Fibroblast of skin of left quadriceps (primary cell): ENCODE measurements at places on chromosomes 6 and 20.

GRCh38 chr6:46961232-46961631 is 39.5 kb upstream of the ADGRF5 start:
- no peak for DNase-seq

DNA sequence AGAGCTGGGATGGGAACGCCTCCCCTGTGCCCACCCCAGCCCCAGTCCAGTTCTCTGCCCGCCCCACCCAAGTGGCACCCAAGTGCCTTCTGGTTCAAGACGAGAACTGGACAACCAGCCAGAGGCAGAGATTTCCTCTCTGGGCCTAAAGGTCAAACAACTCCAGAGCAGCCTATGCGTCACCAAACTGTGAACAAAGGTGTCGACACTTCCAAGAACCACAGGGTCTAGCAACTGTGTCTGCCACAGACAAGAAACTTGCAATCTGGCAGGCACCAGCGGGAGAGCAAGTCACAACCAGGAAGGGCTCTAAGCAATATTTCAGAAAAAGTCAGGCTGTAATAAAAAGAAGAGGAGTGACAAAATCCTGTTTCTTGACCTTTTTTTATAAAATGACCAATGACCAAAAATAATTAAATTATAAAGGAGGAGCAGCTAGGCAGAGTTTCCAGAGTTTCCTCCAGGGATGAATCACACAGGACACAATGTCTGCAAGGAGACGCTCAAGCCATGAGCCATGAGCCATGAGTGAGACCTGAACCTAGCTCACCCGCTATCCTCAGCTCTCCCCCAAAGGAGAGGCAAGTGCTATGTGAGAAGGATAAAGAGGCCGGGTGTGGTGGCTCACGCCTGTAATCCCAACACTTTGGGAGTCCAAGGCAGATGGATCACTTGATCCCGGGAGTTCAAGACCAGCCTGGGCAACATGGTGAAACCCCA is 11.1 kb downstream of the EDEM2 start:
- no peak for DNase-seq

DNA sequence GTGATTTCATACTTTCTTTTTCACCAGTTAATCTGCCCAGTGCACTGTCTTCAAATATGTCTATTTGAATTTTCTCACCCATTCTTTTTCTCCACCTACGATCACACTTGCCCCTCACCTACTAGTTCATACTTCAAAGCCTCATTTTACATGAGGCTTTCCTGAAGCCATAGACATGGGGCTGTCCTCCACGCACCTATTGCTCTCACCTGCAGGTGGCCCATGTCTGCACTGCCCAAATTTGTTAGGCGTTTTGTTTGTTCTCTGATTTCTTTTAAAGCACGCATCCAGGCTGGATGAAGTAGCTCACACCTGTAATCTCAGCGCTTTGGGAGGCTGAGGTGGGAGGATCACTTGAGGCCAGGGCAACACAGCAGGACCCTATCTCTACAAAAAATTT is 106.8 kb upstream of the RIPOR2 start:
- no peak for DNase-seq

DNA sequence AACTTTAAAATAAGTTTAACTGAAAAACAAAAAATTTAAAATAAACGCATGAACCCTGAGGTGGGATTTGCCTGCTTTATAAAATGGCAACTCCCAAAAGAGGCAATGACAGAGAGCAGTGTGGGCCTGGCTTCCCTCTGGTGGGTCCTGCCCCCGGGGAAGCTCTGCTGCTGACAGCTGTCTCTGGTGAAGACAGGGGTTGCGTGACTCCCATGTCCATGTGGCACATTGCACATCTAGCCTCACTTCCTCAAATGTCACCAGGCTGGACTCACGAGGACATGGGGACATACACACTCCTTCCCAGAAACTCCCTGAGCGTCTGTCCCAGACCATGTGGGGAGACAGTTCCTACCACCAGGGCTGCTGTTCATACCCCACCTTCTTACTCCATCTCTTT is 66.2 kb downstream of the ABHD12 start:
- no peak for DNase-seq

GRCh38 chr6:37008484-37009465 is 3.3 kb downstream of the FGD2 start:
- no peak for DNase-seq

- peak; percentile 80 for DNase-seq
Observed at GRCh38 chr6:149563203-149563927, 2.8 kb upstream of the GINM1 start.

- DNase-seq = no peak
Observed at GRCh38 chr6:22670605-22671004, 101.2 kb downstream of the HDGFL1 start.

GRCh38 chr20:42380287-42380686 is 762.1 kb upstream of the CHD6 start:
- DNase-seq = no peak

DNA sequence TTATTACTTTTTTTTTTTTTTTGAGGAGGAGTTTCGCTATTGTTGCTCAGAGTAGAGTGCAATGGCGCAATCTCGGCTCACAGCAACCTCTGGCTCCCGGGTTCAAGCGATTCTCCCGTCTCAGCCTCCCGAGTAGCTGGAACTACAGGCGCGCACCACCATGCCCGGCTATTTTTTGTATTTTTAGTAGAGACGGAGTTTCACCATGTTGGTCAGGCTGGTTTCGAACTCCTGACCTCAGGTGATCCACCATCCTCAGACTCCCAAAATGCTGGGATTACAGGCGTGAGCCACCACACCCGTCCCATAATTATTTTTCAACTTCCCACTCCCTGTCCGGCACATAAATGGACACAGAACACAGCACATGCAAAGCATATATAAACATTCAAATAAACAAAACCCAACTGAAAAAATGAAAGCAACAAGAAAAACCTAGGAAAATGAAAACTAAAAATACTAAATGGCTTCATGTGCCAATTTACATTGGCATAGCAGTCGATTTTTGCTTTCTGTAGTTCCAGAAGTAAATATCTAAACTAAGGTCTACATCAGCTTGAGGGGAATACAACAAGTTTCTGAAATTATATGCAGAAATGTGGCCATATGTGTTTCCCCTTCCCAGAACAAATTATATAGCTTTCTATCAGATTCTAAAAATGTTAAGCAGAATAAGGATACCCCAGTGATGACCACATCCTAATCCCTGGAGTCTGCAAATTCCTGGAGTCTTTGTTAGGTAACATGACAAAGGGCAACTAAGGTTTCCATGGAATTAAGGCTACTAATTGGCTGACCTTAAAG is 113.9 kb downstream of the HFE start:
- DNase-seq = no peak

GRCh38 chr6:152091851-152092341 is 284.4 kb downstream of the ESR1 start:
- no peak for DNase-seq

- peak; percentile 95 for DNase-seq
Observed at GRCh38 chr6:134908906-134909516, 40.9 kb downstream of the ALDH8A1 start.

DNA sequence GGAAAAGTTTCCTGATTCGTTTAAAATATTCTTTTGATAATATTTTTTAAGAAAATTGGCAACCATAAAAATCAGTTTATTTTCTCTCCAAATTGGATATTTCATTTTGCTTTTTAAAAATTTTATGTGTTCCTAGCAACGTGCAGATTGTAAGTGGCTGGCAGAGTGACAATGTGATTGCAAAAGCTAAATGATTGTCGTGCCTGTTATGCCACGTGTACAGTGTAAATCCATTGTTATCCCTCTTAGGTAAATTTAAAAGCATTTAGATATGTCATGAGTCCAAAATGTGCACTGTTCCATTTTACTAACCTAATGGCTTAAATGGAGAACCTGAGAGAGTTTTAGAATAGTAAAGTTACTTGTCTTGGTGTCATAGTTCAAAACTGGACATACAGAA is 94.4 kb upstream of the ADGRF4 start:
- no peak for DNase-seq

- no peak for DNase-seq
Observed at GRCh38 chr6:38599261-38599660, 40.5 kb downstream of the BTBD9 start.

DNA sequence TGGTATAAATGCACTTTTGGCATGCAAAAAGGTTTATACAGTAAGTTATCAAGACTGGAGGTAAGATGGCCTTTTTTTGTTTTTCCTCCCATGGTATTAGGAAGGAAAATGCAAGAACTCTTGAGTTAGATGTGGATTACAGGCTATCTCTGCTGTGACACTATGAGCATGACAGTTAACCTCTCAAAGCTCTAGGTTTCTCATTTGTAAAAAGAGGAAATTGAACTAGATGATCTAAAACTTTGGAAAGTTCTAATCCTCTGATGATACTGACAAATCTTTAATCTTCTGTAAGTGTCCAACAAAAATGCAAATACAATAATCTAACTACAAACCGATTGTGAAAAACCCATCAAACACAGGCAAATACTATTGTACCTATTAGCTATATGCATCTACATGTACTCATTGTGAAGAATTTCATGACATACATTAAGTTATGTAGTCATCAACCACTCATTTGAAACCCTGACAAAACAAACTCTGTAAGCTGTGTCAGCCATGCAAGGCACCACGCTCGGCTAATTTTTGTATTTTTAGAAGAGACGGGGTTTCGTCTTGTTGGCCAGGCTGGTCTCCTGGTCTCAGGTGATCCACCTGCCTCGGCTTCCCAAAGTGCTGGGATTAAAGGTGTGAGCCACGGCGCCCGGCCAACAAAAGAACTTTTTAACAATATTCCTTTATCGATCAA is 4.2 kb downstream of the CDK19 start:
- no peak for DNase-seq

DNA sequence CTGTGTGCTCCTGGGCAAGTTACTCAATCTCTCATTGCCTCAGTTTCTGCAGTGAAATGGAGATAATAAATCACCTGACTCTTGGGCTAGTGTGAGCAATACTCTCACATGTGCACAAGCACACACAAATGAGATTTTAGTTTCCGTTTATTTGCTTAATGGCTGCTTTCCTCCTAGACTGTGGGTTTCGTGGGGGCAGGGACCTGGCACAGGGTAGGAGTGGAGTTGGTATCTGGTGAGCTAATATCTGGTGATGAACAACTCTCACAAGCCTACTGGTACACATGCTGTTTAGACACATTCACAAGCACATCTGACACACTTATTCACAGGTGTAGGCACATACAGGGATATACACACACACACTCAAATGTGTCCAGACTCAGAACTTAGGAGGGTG is 73.8 kb downstream of the TOX2 start:
- DNase-seq = no peak
